ENCODE measurements at places on chromosomes 1 and 21.

- no peak for DNase-seq
Observed at GRCh38 chr1:89466307-89466930, 58.2 kb upstream of the LRRC8B start.

DNA sequence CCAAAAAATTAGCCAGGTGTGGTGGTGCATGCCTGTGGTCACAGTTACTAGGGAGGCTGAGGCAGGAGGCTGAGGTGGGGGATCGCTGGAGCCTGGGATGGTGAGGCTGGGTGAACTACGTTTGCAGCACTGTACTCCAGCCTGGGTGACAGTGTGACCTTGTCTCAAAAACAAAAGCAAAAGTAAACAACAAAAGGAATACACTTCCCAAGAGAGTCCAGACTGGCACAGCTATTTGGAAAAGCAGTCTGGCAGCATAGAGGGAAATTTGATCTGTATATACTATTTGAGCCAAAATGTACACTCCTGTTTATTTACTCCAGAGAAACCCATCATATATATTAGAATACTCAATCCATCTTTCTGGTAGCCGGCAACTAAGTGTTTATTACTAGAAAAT, 107.0 kb upstream of the HMCN1 start:
- DNase-seq = no peak

GRCh38 chr1:65211331-65211730, 63.3 kb downstream of the AK4 start:
- DNase-seq = no peak

- DNase-seq = no peak
Observed at GRCh38 chr1:78591971-78592370, 28.3 kb upstream of the IFI44L start.

GRCh38 chr1:94314222-94314858, 77.0 kb upstream of the ARHGAP29 start:
- DNase-seq = no peak

- no peak for DNase-seq
Observed at GRCh38 chr1:94014635-94015488, 105.6 kb upstream of the GCLM start.

GRCh38 chr21:15029077-15029476, 35.7 kb downstream of the NRIP1 start:
- DNase-seq = no peak

GRCh38 chr1:206131037-206131436, 13.8 kb upstream of the AVPR1B start:
- no peak for DNase-seq

- DNase-seq = peak; percentile 89
Observed at GRCh38 chr1:151130987-151131586, 15.3 kb downstream of the SEMA6C start.

- peak; percentile 6 for DNase-seq
Observed at GRCh38 chr1:177351361-177352108, 180.8 kb downstream of the BRINP2 start.

DNA sequence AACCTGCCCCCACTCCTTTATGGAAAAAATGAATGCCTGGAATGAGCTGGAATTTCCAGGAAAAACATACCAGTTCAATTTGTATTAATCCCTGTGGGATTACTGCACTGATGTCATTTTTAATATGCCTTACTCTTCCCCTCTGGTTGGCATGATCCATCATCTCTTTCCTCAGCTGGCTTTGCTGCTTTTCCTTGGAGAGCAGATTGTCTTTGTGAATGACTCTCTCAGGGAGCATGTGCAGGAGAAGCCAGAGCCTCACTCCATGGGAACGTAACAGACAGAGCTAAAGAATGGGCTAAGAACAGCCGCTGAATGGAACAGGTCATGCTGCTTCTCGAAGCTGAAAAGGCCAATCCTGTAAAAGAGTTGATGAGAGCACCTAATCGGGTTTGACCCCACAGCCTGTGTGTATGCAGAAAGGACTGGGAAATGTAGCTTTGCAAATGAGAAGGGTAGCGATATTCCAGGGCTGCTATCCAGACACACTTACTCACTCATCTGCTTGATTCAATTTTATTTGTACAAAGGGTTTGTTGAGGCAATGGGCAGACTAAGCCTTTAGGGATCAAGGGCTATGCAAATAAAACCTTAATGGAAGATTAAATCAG, 20.7 kb downstream of the PHC2 start:
- DNase-seq = peak; percentile 76

GRCh38 chr1:223730479-223731132, 18.3 kb downstream of the CAPN2 start:
- DNase-seq = peak; percentile 56

- peak; percentile 38 for DNase-seq
Observed at GRCh38 chr1:215005656-215006345, 76.7 kb upstream of the KCNK2 start.

- no peak for DNase-seq
Observed at GRCh38 chr1:2166254-2166653, 28.3 kb downstream of the FAAP20 start.

GRCh38 chr1:30100524-30100862, 622.9 kb downstream of the MATN1 start:
- DNase-seq = no peak

GRCh38 chr21:37072274-37072987, 440 bp downstream of the PIGP start:
- no peak for DNase-seq

DNA sequence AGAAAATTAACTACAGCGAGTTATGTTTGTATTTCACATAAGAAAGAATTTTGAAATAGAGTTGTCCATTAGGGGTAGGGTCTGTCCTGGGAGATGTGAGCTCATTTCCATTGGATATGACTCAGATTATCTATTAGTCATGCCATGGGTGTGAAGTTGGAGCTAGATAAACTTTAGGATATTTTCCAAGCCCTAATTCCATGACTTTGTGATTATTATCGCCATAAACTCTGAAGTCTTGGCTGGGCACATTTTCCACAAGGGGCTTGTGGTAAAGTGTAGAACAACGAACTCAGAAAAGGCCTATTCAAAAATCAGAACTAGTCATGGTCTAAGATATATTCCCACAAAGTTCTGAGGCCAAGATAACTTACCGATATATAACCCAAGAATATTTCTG, 396.6 kb downstream of the DPYD start:
- no peak for DNase-seq

DNA sequence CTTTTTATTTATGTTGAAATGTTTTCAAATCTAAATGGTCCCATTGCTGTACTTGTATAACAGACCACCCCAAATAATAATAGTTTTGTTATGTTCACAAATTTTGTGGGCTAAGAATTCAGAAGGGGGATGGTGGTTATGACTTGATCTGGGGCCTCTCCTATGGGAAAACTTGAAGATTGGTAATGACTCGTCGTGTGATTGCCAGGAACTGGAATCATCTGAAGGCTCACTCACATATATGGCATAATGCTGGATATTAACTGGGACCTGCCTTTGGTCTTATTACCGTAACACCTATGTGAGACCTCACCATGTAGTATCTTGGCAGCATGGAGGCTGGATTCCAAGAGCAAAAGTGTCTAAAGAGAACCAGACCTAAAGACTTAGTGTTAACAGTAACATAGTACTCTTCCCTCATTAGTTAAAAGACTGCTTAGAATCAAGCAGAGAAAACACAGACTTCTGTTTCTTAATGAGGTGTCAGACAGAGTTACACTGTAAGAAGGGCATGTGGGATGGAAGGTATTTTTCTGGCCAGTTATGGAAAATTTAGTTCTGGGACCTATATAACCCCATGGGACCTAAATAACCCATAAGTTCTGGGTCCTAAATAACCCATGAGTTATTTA, 11.9 kb downstream of the LYPLAL1 start:
- DNase-seq = no peak

DNA sequence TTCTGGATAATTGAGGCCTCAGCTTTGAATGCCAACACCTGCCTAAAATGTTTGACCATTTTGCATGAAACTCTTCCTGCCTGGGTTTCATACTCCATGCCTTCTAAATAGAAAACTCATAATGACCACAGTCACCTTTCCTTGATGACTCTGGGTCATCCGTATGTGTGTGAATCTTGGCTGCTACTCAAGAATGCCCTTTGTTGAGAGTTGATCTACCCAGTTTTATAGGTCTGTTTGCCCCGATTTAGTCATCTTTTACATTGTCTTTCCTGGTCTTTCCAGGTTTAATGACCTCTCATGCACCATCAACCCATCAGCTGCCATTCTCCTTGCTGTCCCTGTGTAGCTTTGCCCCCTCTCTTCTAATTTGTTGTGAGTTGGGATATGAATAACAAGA, 2.7 kb upstream of the SLC5A9 start:
- DNase-seq = no peak

- DNase-seq = no peak
Observed at GRCh38 chr1:212459656-212460055, 26.9 kb downstream of the NENF start.

- DNase-seq = no peak
Observed at GRCh38 chr1:211735208-211736170, 60.1 kb upstream of the NEK2 start.

DNA sequence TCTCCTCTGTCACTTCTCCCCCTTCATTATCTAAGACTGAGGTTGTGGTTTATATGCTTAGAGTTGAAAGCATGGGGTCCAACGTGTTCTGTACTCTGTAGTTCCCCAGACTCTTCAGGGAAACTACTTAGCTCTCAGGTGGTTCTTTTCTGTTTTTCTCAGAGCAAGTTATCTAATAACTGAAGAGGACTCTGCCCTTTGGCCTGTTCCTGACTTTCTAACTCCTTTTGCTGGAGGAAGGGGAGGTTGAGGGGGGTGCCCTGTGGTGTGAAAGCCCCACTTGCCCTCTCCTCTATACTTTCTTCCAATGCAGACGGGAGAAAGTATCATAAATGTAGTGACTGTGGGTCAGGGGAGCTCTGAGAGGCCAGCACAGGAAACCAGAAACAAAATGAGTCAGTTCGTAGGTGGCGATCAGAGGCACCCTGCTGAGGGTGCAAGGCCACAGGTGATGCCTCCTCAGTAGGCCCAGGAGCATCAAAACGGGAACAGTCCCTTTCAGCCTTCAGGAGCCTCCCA, 5.0 kb downstream of the SLC25A44 start:
- no peak for DNase-seq

DNA sequence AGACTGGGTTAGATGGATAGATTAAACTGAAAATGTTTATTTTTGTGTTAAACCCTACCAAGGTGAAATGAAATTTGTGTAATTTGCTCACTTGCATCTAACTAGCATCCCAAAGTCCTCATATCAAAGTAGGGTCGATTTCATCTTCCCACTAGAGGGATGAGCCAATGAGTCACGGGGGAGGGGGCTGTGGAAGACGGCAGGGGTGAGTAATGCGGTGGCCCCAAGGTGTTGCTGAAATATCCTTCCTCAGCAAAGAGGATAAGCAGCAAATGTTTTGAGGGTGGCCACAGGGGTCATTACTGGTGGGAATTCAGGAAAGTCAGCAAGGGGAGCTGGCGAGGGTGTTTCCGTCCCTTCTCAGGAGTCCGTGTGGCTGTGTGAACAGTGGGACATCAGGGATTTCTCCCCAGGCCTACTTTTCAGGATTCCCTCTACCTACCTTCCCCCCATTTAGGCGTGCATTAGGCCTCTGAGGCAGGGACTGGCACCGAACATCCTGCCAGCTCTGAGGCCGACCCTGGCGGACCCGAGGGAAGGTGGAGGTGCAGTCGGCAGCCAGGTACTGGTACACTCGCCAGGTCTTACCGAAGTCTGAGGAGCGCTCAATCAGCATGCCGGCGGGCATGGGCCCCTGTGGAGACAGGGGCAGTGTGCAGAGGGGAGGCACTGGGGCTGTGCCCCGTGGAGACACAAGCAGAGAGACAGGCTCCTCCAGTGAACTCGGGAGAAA, 18.1 kb downstream of the LAMB3 start:
- no peak for DNase-seq

DNA sequence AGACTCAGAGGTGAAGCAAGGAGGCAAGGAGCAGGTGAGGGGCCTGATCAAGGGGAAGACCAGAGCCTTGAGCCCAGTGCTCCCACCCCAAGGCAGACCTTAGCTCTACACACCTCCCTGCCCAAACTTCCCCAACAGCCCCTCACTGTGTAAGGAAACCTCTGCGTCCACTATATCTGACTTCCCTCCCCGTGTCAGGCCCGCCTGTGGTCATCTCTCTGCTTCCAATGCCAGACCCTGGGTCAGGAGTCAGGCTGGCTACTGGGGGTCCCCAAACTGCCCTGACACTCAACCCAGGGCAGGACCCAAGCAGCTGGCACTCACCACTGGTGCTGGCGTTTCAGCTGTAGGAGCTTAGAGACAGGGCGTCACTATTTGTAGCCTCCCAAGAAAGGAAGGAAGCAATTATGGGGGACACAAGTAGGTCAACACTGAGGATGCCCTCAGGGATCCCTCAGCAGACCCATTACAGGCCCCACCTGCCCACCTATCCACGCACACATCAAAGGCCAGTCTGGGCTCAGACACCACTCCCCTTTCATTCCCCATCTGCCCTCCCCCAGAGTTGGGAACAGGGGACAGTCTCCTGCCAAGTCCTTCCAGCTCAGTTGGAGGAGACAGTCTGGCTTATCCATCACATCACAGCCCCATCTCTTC, 811 bp upstream of the S100A3 start:
- DNase-seq = no peak

GRCh38 chr1:182426442-182427430, 23.2 kb upstream of the RGSL1 start:
- no peak for DNase-seq

DNA sequence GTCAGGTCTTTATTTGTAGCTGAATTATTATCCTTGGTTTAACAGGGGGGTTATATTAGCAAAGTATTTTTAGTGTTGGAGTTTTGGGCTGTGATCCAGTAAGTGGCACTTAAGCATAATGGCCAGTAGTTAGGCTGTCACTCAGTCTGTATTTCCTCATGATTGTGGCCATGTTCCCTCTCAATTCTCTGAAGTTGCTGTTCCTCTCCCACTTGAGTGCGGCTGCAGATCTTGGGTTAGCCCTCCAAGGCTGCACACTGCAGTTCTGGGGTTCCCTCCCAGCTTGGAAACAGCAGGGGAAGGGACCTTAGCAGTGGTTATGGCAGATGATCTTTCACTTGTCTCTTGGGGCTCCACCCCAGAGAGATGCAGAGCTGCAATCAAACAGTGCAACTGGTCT, 23.2 kb upstream of the DENND1B start:
- DNase-seq = no peak

- DNase-seq = no peak
Observed at GRCh38 chr1:230208619-230209261, 141.7 kb downstream of the GALNT2 start.

GRCh38 chr1:149936992-149937705, 470 bp upstream of the MTMR11 start:
- peak; percentile 63 for DNase-seq

DNA sequence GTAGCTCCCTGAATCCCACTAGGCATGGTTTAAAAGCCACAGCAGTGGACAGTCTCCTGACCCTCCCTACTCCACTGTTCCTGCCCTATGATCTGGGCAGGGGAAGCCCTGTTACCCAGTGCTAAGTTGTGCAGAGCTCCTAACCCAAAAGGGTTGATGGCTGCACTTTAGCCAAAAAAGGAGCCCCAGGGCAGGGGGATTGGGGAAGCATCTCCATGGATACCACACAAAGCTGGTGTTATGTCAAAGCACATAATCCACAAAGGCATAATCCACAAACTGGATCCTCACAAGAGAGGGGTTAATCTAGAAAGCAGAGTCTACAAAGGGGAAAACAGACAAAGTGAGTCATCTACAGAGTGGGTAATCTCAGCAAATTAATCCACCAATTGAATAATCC, 5.7 kb downstream of the RSPO1 start:
- DNase-seq = no peak

GRCh38 chr1:3692598-3692997, 40.3 kb downstream of the TP73 start:
- DNase-seq = no peak
